ENCODE measurements at places on chromosomes 12 and 14.

GRCh38 chr12:42855362-42855950 lies 265.9 kb upstream of the PRICKLE1 start:
- DNase-seq = no peak

DNA sequence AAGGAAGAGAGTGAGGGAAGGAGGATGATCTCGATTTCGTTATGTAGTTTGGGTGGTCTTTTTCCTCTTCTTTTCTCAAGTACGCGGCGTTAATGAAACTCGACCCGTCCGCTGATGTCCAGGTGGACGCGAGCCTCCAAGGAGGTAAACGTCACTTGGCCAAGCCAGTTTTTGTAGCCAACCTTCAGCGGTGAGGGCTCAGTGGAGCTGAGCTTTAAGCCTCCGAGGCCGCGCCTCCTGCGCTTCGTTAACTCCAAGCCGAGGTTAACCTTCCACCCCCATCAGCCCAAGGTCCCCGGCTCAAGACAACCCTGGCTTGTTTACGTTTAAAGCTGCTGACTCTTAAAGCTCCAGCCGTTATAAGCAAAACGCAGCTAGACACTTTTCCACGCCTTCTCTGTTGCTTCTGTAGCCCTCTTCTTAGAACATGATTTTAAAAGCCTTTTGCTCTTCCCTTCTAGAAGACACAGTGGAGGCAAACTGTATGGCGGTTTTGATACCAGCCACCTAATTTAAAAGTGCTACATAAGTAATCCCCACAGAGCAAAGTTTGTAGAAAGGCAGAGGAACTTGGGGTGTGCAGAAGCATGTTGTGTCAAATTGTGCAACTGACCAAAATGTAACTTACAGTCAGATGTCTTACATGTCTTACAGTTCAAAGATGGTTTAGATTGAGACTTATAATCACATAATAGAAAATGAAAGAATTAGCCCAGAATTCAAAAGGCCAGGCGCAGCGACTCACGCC lies 923 bp upstream of the ITPR2 start:
- DNase-seq = peak; percentile 53

GRCh38 chr12:66678338-66679275 lies at the start of gene GRIP1:
Gene GRIP1, minus strand, starts transcription at chr12:66679076. Its CDS starts 172 bp downstream, at chr12:66678904.
- DNase-seq = no peak

DNA sequence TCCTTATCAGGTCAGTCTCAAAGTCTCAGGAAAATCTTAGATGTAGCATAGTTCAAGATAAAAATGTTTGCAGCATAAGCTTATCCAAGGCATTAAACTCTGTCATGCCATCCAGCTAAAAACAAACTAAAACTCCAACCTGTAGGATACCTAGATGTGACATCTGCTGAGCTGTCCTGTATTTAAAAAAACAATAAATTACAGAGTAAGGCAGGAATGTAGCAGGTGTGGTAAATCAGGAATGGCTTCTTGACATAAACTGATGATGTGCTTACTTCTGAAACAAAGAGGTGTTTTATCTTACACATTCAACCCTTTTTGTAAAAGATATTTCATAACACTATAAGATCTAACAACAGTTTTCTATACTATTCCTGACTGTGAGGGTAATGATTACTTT lies 30.6 kb upstream of the DLGAP5 start:
- DNase-seq = no peak

GRCh38 chr12:87991483-87991882 lies 37.7 kb downstream of the C12orf50 start:
- DNase-seq = no peak

DNA sequence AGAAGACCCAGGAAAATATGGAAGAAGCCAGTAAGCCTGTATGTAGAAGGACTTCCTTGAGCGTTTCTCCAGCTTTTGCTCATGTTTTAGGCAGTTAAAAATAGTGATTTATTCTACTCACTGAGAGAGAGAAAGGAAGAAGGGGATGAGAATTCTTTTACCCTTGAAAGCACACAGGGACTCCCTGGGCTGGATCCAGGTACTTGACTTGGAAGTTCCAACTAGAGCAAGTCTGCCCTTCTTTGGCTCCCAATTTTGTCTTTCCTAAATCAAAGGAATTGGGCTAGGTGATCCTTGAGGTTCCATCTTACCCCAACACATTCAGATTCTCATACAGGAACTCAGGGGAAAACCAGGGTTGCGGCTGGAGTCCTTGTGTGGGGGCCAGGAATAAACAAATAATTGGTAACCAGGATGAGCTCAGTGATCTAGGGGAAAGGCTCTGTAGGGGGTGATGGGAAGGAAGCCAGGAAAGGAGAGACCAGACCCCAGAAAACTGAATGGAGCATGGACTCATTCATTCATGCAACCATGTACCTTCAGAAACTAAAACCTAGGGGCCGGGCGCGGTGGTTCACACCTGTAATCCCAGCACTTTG lies 11.5 kb upstream of the ITGA5 start:
- no peak for DNase-seq

DNA sequence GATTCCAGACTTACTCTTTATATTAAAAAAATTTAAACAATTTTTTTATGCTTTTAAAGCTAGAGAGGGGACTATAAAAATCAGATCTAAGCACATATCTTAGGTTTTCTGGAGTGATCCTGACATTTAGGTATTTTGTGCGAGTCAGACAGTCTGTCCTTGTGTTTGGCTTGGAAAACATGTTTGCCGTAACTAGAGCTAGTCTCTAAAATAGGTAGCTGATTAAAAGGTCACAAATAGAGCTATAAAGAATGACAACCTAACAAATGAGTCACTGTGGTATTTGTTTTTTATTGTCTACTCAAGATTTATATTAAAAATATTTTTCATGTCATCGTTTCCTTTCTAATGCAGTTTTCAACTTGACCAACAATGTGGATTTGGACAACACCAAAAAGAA lies 73.4 kb downstream of the MNAT1 start:
- no peak for DNase-seq

DNA sequence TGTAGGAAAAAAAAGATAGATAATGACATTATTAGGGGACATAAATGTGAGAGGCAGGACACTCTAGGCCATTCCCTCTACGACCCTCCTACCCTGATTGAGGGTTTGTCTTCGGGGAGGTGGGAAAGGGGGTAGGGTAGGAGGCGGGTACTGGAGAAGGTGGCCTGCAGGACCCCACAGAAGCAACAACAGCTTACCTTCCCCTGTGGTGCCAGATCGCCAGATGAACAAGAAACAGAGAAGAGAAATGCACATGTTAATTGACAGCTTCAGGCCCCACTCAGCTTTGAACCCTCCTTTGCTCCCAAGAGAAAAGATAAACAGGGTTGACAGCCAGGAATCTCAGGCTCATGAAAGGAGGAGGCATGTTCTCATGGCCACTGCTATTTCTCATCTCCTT lies 4.8 kb downstream of the PHB2 start:
- DNase-seq = no peak

DNA sequence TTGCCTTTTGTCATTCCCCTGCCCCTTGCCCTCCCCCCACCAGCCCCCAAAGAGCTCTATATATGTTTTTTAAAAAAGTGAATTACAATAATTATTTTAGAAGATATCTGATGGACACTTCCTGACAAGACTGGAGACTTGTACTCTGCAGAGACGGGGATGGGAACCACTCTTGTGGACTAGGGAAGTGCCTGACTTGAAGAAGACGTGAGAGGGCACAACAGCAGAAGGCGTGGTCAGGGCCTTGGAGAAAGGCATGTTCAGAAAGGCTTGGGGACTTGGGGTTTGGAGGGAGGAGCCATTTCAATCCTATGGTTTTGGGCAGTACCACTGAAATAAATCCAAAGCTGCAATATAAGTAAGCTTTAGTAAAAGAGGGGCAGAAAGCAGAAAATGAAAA lies 154.7 kb downstream of the APAF1 start:
- DNase-seq = no peak

DNA sequence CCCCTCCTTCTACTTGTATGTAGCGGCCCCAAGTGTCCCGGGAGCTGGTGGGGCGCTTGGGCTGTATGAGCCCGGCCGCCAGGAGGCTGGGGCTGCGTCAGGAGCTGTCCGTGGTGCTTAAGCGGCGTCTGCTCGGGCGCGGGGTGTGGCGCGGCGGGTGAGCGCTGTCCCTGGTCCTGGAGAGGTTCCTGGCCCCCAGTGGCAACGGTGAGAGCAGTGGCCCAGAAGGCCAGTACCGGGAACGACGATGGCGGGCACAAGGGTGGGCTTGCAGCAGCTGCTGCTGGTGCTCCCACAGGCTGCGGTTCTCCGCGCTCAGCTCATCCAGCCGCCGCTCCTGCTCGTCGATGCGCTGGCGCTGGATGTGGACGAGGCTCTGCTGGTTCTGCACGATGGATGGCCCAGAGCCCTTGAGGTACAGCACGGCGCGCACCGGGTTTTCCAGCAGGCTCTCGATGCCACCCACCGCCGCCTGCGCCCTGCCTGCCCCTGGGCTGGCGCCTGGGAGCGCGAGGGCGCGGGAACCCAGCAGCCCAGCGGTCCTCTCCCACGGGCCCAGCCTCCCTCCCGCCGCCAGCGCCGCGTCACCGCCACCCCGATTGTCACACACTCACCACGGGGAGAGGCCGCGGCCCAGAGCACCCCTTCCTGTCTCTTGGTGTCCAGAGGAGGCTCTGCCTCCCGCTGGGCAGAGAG lies 41.9 kb upstream of the FKBP4 start:
- DNase-seq = peak; percentile 83

- DNase-seq = no peak
Measured at GRCh38 chr14:85421186-85421877, 108.6 kb upstream of the FLRT2 start.

GRCh38 chr14:95413289-95414215 lies 93.8 kb upstream of the CLMN start:
- no peak for DNase-seq

DNA sequence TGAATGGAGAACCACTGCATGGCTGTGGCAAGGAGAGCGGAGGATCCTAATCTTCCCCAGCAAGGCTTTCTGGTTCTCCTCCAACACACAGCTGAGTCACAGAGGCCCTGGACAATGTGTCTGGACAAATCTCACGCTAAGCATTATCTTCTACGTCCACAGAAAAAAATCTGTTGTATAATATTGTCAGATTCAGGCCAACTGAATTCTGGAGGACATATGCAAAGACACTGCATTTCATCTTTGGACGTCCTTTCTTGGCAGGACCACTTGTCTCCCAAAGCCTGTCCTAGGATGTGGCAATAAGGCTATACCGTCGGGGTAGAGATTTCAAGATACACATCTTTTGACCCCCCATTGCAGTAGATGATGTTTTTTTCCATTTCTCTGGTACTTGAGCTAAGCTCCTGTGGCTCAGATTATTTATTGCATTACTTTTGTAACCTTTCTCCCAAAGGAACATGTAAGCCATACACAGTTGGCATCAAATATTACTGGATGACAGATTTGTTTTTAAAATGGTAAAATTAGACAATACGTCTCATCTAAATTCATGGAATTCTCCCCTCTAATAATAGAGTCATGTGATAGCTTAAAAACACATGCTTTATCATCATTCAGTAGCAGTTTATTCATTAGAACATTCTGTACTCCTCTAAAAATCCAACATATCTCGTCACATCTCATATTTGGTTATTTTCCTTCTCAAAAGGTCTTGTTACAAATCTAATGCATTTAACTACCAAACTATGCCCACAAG lies 19.4 kb downstream of the LMO3 start:
- no peak for DNase-seq

- DNase-seq = no peak
Measured at GRCh38 chr12:112166051-112167015, 41.0 kb downstream of the TRAFD1 start.

GRCh38 chr12:4562034-4562657 lies at the start of gene DYRK4:
Gene DYRK4, plus strand, starts transcription at chr12:4562208. Its CDS starts 38 bp downstream, at chr12:4562246.
- DNase-seq = peak; percentile 16

Data from activated naive CD4-positive, alpha-beta T cell treated with anti-CD3 and anti-CD28 coated beads for 36 hours (primary cell).